Foreskin melanocyte (primary cell): ENCODE measurements at places on chromosomes 4 and X.

GRCh38 chr4:134650461-134650860 is 448.9 kb upstream of the PABPC4L start:
- DNase-seq: no peak

DNA sequence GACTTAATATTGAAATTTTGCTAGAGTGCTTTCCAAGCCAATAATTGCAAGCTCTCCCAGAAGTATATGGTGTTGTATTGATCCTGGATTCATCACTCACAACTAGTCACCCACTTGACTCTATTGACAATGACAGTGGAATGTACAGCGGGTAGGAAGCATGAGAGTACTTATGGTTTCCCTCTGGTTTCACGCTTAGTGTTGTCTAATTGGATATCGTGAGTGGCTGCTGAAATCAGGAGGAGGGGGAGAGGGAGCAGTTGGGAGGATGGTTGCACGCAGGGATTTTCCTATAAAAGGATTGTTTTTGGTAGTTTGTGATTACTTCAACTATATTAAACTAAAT is 1819.5 kb upstream of the TENM3 start:
- peak; percentile 9 for DNase-seq

- no peak for DNase-seq
Measured at GRCh38 chr4:128525992-128526630, 238.5 kb upstream of the PGRMC2 start.

GRCh38 chr4:126375462-126376054 is 1060.8 kb downstream of the FAT4 start:
- DNase-seq: no peak

- DNase-seq: no peak
Measured at GRCh38 chr4:137748616-137749015, 216.3 kb upstream of the PCDH18 start.

DNA sequence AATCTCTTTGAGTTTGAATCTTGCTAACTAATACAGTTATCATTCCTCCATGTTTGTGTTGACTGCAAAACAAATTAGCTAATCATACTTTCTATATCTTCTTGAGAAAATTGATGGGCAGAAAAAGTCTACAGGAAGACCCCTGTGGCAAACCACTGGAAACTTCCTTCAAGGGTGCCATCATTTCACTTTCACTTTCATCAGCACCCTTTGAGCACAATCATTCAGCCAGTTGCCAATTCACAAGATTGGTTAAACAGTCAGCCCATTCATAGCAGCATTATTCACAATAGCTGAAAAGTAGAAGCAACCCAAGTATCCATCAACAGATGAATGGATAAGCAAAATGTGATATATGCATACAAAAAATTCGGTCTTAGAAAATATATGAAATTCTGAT is 101.5 kb downstream of the CCDC160 start:
- DNase-seq: peak; percentile 2

GRCh38 chrX:23497919-23498318 is 163.3 kb downstream of the PTCHD1 start:
- no peak for DNase-seq

GRCh38 chrX:9466124-9466495 is 1.3 kb downstream of the TBL1X start:
- no peak for DNase-seq

DNA sequence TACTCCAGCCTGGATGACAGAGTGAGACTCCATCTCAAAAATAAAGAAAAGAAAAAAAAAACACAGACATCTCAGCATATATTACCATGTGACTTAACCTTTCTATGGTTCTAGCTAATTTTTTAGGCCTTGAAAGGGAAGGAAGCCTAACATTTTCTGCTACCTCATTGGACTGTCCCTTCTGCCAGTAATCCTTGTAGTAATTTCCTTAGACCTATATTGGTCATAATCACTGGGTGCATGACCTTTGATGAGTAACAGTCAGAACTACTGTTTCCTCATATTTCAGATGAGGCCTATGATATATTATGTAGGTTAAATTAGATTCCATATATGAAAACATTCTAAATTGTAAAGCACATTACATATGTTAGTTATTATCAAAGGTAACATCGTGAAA is 9.6 kb downstream of the XIAP start:
- DNase-seq: no peak

GRCh38 chr4:52407545-52407944 is 251.6 kb downstream of the USP46 start:
- DNase-seq: no peak

DNA sequence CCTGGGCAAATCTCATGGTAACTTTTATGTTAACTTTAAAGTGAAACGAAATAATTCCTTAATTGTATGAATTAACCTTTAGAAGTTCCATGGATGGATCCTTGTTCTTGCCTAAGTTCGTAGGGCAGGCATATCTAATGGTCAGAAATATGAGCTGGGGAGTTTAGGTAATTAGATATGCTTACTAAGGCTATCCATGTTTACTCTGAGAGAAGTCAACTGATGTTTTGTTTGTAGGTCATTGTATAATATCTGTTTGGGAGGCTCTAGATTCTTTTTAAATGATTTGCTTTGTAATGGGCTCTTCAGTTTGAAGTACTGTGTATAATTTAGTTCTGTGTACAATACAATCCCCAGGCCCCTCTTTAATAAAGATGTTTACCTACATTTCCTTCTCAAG is 117.0 kb downstream of the DCK start:
- no peak for DNase-seq

- DNase-seq: no peak
Measured at GRCh38 chrX:50609796-50610195, 139.2 kb upstream of the DGKK start.

DNA sequence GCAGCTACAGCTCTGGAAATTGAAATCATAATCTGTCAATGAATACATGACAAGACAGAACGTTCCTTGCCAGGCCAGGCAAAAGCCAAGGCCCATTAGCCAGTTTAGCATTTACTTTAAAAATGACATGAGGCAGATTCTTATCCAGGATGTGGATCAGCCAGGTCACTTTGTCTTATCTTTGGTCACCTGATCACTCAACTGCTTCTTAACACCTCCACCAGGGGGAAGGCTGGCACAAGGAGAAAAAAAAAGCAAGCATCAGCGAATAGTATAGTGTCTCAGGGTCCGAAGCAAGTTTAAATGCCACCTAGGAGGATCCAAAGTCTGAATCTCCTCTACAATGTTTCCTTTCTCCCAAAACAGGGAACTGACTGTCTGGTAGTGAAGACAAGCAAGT is 18.8 kb downstream of the ATP1B4 start:
- no peak for DNase-seq

DNA sequence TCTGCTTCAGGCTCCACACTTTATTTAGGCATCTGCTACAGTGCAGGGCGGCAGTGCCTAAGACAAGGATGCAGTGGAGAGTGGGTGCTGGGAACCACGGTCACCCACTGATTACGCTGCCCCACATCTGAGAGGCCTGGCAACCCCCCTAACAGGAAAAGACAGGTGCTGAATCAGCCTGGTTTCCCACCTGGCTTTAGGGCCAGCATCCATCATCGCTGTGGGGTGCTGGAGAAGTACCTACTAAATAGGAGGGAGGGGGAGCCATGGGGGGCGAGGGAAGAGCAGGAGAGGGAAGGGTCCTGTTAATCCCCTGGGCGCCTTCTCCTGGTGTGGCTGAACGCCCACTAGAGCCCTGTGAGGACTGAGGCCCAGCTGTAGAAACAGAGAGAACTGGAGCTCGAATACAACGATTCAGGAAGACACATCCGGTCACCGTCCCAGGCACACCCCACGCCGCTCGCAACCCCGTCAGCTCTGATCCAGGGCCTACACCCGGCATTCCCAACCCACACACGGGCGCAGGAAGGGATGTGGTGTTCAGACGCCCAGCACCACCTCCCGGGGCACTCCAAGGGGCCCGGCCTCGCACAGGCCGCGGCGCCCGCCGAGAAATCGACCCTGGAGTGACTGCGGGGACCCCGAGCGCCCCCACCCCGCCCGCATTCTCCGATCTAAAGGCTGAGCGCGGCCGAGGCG is 554 bp downstream of the DCTD start:
- peak; percentile 62 for DNase-seq

DNA sequence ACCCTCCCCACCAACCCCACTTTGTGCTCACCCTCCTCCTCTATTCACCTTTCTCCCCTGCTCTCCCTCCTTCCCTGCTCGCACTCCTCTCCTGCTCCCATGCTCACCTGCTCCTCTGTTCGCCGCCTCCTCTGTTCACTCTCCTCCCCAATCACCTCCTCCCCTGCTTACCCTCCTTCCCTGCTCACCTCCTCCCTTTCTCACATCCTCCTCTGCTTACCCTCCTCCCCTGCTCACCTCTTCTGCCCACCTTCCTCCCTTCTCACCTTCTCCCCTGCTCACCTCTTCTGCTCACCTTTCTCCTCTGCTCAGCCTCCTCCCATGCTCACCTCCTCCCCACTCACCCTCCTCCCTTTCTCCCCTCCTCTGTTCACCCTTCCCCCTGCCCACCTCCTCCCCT is 357.2 kb downstream of the UNC5C start:
- DNase-seq: no peak

GRCh38 chrX:49029876-49030275 is 13.3 kb downstream of the TFE3 start:
- DNase-seq: no peak

DNA sequence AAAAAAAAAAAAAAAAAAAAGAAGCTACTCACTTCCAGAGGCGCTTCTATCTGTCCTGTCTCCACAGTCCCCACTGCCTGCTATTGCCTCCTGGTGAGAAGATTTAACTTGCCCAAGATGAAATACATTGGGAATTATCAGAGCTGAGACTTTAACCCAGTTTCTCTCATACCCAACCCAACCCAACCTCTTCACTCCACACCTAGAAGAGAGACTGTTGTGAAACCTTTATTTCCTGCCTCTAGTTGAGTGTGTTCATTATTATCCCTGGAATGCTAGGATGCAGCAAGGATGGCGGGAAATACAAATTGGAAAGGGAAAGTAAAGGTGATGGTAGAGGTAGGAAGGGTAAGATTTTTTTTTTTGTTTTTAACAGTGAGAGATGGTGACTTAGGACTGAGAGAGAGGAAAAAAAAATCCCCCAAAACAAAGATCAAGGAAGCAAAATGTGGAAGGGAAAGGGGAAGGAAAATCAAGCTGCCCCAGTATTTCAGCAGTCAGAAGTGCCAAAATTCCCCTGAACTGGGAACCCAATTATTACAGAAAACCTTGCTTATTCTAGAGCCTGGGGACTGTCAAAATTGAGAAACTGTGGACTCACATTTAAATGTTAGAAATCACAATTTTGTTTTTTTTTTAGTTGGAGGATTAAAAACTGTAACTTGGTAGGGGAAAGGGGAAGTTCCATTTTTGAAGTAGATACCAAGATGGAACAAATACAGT is 253.0 kb downstream of the PTTG2 start:
- no peak for DNase-seq

DNA sequence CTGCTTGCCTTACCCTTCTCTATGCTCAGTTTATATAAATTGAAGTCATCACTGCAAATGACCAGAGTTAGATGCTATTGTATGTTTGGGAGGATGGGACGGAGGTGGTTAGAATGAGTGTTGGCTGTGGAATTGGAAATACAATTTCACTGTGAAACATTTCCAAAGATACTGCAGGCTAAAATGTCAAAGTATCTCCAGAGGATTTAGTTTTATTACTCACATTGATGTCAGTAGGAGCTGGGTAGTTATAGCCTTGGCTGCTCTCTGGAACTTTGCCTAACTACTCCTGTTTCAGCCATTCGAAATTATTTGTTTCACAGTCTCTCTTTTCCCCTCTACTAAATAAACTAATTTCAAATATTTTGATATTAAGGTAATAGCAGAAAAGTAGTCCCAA is 92.6 kb upstream of the PPP3CA start:
- DNase-seq: no peak
